Right cardiac atrium (tissue), 5 donors: ENCODE measurements at places on chromosomes 1 and 21.

GRCh38 chr1:52697795-52698674 is at the start of gene COA7:
Gene COA7, minus strand, starts transcription at chr1:52698347. Its CDS starts 21 bp downstream, at chr1:52698326.
- peak; percentile 96 for DNase-seq

- no peak for DNase-seq
Measured at GRCh38 chr1:205739348-205740160, 10.4 kb downstream of the NUCKS1 start.

DNA sequence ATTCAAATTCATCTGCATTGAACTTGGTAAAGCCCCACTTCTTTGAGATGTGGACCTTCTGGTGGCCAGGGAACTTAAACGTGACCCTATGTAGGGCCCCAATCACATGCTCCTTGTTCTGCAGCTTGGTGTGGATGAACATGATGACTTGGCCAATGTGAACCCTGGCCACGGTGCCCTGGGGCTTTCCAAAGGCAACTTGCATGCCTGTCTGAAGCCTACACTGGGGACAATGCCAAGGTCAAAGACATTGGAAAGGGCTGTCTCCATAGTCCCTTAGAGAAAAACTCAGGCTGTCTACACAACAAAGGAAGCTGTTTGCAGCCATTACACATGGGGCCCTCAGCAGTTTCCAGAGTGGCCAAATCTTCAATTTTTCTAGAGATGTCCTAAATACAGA is 8.9 kb upstream of the VPS13D start:
- DNase-seq, result no peak

GRCh38 chr1:229942501-229942900 is 124.5 kb upstream of the GALNT2 start:
- DNase-seq, result no peak

- DNase-seq, result no peak
Measured at GRCh38 chr21:45026826-45027225, 47.6 kb upstream of the ADARB1 start.

GRCh38 chr1:182050481-182051448 is 10.7 kb downstream of the ZNF648 start:
- DNase-seq, result no peak

- DNase-seq, result no peak
Measured at GRCh38 chr1:85027242-85027983, 20.9 kb downstream of the MCOLN3 start.

GRCh38 chr1:12464598-12465056 is 153.4 kb downstream of the DHRS3 start:
- no peak for DNase-seq
